ENCODE measurements at places on chromosomes 12 and 14.

- no peak for DNase-seq
Measured at GRCh38 chr12:65642061-65642661, 182.1 kb upstream of the HMGA2 start.

- DNase-seq, result no peak
Measured at GRCh38 chr12:107736914-107737313, 24.0 kb downstream of the PRDM4 start.

DNA sequence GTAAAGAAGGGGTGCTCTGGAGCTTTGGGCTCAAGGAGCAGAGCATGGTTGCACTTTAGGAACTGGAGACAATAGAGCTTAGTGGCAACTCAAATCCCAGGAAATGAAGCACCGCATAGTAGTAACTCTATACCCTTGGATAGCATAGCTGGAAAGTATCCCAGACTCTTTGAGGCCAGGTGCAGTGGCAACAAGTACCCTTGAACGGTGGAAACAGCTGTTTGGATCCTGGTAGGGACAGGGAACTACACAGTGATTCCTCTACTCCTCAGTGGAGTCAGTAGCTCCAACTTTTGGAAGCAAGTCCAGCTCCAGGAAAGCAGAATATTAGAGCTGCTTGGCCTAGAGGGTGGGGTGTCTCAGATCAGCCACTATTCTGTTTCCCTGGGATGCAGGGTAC is 129.0 kb upstream of the WSCD2 start:
- DNase-seq, result no peak

DNA sequence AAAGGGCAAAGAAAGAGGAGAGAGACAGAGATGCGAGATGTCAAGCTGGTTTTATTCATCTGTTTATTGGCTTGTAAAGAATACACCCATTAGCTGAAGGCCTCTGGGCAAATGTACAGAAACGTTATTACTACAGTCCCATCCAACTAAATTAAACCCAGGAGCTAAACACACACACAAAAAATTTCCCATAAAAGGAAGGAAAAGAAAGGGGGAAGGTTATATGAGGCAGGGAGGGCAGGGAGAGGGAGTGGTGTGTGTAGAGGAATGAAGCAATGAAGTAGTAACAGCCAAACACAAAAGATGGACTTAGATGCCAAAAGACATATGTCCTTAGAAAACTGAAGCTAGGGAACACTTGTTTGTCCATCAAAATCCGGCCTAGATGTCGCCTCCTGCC is 3.1 kb upstream of the MFAP5 start:
- DNase-seq, result no peak
